ENCODE measurements at places on chromosomes 5 and 9. TPM values are rescaled to one million over a fixed set of nuclear protein-coding genes. Genes with fewer than 3 reads are reported as not detected.

PTPRD gene
- total RNA-seq, result 0.05 TPM

DNA sequence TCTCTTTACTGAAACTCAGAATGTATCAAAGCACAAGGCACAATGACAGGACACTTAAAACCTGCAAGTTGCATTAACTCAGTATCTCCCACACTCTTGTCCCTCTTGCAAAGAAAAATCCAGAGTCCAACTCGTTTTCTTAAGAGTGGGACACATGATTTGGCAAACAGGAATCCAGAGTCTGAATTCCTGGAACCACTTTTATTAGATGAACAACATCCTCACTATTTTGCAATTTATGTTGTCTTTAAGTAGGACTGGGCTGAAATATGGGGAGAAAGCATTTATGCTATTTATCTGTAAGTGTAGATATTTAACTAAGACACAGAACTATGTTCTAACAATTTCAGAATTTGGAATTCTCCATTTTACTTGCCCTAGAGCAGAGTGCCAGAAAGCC lies 69.1 kb downstream of the ABCA1 start:
- DNase-seq, result no peak

GRCh38 chr5:72673623-72674022 lies 142.8 kb upstream of the TNPO1 start:
- DNase-seq, result no peak

DNA sequence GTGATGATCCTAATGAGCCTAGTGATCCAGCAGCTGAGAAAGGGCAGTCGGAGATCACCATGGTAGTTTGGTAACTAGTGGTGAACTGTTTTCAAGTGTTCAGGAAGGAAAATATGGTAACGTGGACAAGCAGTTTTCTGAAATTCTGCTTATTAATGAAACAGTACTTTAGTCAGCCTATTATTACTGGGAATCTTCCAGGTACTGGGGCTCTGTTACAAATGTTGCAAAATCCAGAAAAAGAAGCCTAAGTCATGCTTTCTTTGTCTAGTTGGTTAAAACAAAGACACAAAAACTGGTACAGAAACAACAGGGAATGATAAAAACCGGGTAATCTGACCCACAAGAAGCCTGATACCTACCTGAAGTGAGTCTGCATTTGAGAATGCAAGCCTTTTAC lies 18.2 kb downstream of the TTC23L start:
- no peak for DNase-seq

DNA sequence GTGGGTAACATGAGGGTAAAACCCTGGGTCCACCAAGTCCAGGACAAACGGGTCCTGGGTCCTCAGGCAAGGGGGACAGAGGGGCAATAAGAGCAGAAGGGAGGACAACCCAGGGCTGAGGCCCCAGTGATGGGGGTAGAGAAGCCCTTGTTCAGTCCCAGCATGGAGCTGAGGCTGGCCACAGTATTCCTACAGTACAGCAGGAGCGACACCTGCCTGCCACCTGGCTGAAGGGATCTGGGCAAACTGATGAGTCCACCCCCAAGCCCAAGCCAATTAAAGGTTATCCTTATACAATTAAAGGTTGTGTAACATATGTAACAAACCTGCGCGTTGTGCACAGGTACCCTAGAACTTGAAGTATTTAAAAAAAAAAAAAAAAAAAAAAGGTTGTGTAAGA lies 97.7 kb upstream of the LRRTM2 start:
- DNase-seq, result no peak

DNA sequence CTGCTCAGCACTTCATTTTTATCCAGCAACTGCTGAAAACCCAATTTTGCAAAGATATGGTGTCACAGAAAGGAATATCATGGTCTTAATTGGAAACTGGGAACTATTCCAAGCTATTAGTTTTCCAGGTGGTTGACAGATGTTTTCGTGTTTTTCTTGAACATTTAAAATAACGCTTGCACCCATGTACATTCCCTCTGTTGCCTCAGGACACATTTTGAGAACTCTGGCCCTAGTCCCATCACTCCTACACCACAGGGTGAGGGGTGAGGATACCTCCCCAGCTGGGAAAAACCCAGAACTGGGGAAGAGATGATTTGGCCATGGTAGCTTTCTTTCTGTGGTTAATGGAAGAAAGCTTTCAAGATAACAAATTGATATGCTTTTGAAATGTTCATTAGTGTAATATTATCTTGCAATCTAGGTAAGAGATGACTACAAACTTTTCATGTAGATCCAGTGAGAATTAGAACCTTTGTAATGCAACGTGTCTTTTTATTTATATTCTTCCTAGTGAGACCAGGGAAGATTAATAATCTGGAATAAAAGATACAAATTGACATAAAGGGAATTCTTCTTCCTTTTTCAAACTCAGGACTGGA lies 627.0 kb downstream of the RAB3C start:
- no peak for DNase-seq

DNA sequence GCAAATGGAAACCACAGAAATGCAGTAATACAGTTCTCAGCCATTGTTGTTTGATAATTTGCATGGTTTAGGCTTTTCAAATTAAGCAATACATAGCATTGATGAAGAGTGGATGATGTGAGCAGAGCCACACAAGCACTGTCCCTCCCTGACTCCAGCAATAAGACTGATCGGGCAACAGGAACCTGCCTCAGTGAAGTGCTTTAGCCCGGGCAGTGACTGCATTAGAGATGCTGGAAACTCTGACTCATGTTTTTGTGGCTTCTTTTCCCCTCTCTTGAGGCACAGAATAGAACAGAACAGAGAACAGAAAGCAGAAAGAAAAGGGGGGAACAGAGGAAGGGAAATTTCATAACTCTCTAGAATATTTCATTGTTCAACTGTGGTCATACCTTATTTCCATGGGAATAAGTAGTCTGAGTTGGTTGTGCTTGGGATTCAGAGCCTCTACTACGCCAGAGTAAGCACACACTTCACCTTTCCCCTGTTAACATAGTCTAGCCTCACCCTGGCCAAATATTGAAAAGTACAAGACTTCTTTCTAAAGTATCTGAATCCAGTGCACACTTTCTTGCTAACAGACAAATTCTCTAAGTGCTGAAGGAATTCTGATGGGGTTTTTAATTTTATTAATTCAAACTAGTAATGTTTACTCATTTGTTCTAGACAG lies 164.8 kb upstream of the VCAN start:
- no peak for DNase-seq

CDH10 gene
- total RNA-seq, result not detected

- DNase-seq, result no peak
Measured at GRCh38 chr5:170757669-170758068, 25.9 kb upstream of the GABRP start.

ZFYVE16 gene
- total RNA-seq, result 24.4 TPM

- no peak for DNase-seq
Measured at GRCh38 chr5:54411176-54411575, 44.3 kb upstream of the HSPB3 start.

CD180 gene
- total RNA-seq, result 0.34 TPM

GRCh38 chr5:41797662-41798061 lies 72.6 kb downstream of the OXCT1 start:
- DNase-seq, result no peak

PROB1 gene
- 0.91 TPM for total RNA-seq

BTNL9 gene
- total RNA-seq, result not detected

GRCh38 chr9:21454149-21454548 lies 13.9 kb downstream of the IFNA1 start:
- no peak for DNase-seq

GRCh38 chr9:109477258-109478050 lies 20.7 kb downstream of the PTPN3 start:
- no peak for DNase-seq

- DNase-seq, result peak; percentile 43
Measured at GRCh38 chr9:128550226-128550625, 2.2 kb upstream of the SPTAN1 start.

- no peak for DNase-seq
Measured at GRCh38 chr5:76863001-76863400, 13.2 kb downstream of the S100Z start.

DNA sequence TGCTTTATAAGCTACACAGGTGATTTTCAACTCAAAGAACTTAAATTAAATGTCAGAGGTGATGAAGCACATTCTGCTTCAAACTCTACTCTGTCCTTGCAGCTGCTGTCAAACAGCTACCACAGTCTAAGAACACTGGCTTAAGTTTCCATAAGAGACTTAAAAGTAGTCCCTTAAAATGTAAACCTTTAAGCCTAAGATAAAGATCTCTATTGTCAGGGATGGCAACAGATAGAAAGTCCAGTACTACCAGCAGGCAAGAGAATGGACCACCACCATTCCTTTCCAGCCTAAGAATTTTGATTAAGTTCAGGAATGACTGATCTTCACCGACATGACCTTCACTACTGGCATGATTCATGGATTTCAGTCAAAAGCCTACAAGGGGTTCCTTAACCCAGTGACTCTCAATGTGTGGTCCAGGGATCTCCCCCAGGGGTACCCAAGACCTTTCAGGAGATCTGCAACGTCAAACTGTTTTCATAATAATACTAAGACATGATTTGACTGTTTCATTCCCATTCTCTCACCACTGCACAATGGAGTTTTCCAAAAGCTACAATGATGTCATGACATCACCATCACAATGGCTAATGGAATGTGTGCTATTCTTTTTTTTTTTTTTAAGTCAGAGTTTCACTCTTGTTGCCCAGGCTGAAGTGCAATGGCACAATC lies 41.1 kb upstream of the PLPP6 start:
- no peak for DNase-seq

HCN1 gene
- not detected for total RNA-seq

DNA sequence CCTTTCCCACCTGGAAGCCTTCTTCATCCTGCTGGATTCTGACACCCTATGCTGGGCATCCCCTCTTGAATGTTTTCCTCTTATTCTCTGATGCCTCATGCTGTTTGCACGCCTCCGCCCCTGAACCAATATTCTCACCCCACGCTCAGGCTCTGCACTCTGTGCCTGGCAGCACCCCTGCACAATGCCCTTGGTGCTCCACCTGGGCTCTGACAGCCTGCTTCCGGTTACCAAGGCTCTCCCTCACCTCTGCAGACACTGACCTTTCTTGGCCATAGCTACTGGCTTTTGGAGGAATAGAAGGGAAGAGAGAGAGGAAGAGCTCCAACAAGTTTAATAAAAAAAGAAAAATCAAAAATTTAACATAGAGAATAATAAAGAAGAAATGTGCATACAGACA lies 108.7 kb upstream of the SHB start:
- DNase-seq, result no peak

DNA sequence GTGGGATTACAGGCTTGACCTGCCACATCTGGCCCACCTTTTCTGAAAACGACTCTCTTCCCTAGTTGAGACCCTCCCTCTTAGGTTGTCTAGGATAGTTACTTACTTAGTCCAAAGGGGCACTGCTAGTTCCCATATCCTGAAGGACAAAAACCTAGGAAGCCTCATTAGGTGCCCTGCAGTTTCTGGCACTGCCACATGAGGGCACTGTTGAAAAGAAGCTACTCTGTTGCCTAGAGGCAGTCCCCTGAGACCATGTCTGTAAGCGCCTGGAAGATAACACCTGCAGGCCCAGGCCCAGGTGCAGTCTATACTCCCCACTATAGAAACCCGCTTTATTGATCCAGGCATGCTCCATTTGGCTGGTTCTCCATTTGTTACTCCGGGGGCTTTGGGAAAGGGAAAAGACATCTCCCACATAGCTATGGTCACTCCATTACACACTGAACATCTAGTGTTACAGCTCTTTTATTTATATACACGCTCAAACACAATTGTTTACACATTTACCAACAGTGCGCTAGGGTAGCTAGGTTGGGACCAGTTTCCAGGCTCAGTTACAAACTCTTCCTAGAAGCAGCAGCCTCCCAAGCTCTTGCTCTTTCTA lies 73.4 kb upstream of the PPARGC1B start:
- DNase-seq, result no peak

NOXA1 gene
- 7.7 TPM for total RNA-seq

DNA sequence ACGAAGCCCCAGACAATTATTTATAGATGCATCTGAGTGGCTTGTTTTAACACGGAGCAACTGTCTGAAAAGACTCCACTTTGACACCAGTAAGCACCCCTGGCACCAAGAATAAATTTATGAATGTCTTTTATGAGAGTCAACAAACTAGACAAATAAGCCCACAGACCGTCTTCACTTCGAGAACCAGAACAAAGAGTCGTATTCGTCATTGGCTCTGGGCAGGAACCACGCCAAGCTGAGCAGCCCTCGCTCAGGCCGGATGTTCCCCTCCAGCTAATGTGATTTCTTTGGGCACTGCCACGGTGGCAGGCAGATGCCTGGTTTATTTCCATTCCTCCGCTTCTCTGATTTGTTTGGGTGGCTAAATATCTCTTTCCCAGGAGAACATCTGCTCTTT lies 91.9 kb upstream of the STC2 start:
- no peak for DNase-seq

GRCh38 chr5:60521376-60522291 lies 178.3 kb downstream of the DEPDC1B start:
- DNase-seq, result no peak

GRCh38 chr9:126677188-126678084 lies 63.7 kb downstream of the LMX1B start:
- DNase-seq, result no peak

DNA sequence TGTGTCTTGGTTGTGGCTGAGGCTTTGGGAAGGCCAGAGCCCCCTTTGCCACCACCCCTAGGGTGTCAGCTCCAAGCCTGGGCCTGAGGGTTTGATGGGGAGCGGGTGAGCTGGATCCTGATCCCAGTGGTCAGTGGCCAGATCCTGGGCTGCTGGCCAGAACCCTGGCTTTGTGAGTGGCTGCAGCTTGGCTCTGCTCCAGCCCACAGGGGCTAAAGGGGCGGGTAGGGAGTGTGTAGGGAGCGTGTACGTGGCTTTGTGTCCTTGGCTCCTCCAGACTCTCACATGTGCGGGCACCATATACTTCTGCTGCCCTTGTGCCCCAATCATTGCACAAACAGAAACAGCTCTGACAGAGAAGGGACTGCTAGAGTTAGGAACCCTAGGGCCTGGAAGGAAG lies 1.2 kb upstream of the IL11RA start:
- DNase-seq, result no peak

GRCh38 chr9:120431268-120431667 lies 148.7 kb downstream of the CDK5RAP2 start:
- DNase-seq, result no peak

DNA sequence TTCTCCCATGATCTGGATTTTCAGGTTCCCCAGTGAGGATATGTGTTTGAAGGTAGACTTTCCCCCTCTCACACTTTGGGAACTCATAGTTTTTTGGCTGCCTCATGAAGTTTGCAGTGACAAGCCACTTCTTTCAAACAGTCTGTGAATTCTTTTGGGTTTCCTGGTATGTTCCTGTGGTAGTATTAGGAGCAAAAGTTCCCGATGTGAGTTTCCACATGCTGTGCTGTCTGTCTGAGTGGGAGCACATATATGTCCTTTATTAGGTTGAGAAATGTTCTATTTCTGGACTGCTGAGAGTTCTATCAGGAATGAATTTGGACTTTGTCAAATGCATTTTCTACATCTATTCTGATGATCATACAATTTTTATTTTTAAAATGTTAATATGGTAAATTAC lies 273.2 kb upstream of the TARS1 start:
- DNase-seq, result no peak

CTNND2 gene
- total RNA-seq, result not detected

- DNase-seq, result no peak
Measured at GRCh38 chr9:5872511-5872910, 18.2 kb upstream of the MLANA start.

Measured in natural killer cell (primary cell).